Left lobe of liver (tissue), 2 donors: ENCODE measurements at places on chromosomes 2 and 18. TPM values are rescaled to one million over a fixed set of nuclear protein-coding genes. Genes with fewer than 3 reads are reported as not detected.

Gene FBXO15
- 0.58 TPM for total RNA-seq

GRCh38 chr2:10432311-10433181, 15.6 kb downstream of the ODC1 start:
- no peak for DNase-seq

- no peak for DNase-seq
These were observed 19.4 kb upstream of the ATP6V1B1 start for GRCh38 chr2:70916291-70916690.

Gene TIGD1
- 1.3 TPM for total RNA-seq

GRCh38 chr18:11982981-11983380, 1.7 kb downstream of the IMPA2 start:
- no peak for DNase-seq

DNA sequence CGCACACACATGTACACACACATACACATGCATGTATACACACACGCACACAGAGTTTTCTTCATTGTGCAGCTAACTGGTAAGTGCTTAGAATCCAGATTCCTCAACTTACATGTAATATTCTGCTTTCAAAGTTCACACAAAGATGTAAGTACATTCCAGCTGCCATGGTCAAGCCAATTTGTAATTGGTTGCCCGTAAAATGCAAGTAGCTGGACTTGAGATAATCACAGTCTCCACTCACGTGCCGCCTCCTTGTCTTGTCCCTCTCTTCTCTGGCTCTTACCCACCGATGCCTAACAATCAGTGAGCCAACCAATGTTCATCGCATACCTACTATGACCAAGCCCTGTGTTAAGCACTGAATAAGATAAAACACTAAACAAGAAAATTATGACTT, 77.8 kb downstream of the SOCS6 start:
- no peak for DNase-seq

Gene GPR55
- total RNA-seq = not detected

GRCh38 chr2:39139511-39140237, 18.8 kb upstream of the SOS1 start:
- no peak for DNase-seq

- no peak for DNase-seq
These were observed 145.0 kb downstream of the ALK start for GRCh38 chr2:29776406-29776805.

Gene TCF4
- 8.7 TPM for total RNA-seq

DNA sequence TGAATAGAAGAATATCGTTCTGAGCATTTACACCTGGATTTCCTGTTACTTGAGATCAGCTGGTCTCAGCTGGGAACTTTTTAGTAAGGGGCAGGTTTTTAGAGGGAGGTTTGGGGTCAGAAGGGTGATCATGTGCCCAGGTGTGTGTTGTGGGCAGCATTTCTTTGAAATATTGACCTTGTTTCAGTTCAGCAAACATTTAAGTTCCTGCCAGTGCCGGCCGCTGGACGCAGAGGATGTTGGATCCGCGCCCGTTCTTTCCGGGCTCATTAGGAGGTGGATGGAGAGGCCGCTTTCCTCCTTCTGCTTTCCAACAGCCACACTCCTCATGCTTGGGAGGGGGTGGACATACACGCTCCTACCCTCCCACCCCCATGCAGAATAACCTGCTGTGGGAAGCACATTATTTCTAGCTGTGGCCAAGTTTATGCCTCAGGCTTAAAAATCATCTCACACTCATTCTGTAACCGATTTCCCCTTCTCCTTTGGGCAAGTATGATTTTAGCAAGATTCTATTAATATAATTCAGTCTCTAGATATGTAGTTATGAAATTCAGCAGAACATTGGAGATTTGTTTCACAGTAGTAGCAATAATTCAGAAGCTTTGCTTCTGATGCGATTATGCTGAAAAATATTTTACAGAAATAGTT, 131.4 kb downstream of the ZNF236 start:
- peak; percentile 94 for DNase-seq

GRCh38 chr2:148900350-148900837, 25.4 kb downstream of the KIF5C start:
- DNase-seq = no peak

- DNase-seq = no peak
These were observed 11.7 kb downstream of the CREG2 start for GRCh38 chr2:101375653-101376052.

GRCh38 chr2:109460553-109461324, 153.0 kb downstream of the SEPTIN10 start:
- DNase-seq = no peak

GRCh38 chr18:3213300-3214059, 6.3 kb downstream of the MYOM1 start:
- no peak for DNase-seq

DNA sequence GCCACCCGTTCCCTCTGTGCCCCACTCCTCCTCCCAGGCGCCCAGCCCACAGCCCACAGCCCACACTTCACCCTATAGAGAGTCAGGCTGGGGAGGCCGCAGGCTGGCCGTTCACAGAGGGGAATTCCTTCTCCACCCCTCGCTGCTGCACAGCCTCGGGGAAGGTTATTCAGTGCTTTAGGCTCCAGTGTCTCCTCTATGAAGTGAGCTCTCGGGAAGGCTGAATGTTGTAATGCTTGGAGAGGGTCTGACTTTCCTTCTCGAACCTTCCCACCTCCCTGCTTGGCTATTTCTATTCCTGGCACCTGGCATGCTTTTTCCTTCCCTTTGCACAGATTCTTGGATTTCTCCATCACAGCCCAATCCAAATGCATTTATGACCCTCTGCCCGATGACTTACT, 62.5 kb upstream of the SMAD7 start:
- peak; percentile 12 for DNase-seq

- no peak for DNase-seq
These were observed 21.4 kb upstream of the FAM228A start for GRCh38 chr2:24153478-24153877.

DNA sequence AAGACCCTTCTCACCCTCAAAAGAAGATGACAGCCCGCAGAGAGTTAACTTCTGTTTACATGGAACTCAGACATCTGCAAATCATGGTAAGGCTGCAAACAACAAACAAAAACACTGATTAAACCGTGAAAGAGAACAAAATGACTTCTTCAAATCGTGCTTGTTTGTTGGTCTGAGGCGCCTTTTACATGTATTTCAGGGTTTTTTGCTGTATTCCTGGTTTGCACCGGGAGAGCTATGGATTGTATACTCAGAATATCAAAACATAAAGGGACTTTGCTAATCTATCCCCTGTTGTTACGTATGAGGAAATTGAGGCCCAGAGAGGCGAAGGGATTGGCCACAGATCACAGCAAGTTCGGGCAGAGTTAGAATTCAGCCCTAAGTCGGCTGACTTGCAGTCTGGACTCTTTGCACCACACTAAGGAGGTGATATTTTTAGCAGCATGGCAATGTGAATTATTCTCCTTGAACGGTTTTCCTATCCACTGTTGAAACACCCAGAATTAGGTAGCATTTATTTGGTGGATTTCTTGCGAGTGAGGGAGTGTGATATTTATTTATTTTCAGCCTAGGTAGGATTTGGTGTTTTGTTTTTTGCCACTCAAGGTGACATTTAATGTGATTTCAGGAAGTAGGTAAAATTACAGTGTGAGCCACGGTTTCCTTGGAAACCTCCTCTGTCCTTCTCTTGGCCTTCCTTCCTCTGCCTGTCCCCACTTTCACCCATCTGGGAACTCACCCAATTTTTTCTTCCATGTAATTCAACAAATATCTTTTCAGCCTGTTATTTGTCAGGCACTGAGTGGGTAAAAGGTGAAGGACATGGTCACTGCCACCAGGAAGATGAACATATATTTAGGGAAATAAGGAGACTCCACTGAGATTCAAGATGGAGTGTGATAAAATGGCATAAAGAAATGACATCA, 980 bp upstream of the PDE6D start:
- DNase-seq = no peak

DNA sequence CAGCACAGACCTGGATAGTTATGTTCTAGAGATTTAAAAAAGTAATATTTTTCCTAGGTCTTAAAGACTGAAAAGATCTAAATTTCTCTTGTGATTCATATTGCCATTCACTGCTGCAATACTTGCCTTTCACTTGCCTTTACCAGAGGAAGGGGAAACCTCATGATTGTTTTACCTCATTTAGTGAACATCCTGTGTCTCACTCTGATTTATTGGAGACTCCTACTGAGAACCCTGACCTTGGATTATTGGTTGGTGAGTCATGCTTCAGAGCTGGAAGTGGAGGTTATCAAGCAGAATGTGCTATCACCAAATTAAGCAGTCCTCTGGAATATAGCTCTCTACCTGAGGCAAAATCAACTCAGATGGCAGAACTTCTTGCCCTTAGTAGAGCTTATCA, 500.5 kb downstream of the TSN start:
- DNase-seq = no peak

GRCh38 chr2:19104503-19104902, 253.9 kb downstream of the OSR1 start:
- no peak for DNase-seq

Gene MLPH
- 55.0 TPM for total RNA-seq

Gene CTLA4
- 0.13 TPM for total RNA-seq

DNA sequence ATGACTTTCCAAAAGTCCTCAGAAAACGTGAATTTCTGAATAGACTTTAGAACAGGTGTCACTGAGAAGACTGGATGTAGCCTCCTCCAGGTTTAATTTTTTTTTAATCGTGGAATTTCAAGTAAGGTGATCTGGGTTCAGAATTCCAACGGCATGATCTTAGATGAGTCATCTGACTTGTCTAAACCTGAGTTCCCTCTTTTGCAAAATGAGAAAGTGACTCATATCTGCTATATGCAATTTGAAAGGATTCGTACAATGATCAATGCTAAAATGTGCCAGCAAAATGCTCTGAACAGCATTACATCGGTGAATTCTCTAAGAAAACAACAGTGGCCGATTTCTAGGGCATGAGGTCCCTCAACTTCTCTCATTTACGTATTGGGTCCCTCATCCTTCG, 69.1 kb upstream of the ZNF516 start:
- no peak for DNase-seq

GRCh38 chr2:64652231-64653108, 1.2 kb downstream of the SERTAD2 start:
- DNase-seq = peak; percentile 70

- DNase-seq = peak; percentile 52
These were observed 5.1 kb upstream of the GAL3ST2 start for GRCh38 chr2:241771286-241772062.

GRCh38 chr2:105144941-105145300, 96.6 kb upstream of the GPR45 start:
- no peak for DNase-seq

Gene TMEM237
- 2.0 TPM for total RNA-seq

GRCh38 chr2:148548716-148549400, 95.7 kb upstream of the EPC2 start:
- no peak for DNase-seq

- peak; percentile 85 for DNase-seq
These were observed at the start of gene RAB11FIP5 for GRCh38 chr2:73112913-73113854. Gene RAB11FIP5 (minus strand): TSS chr2:73112948. CDS start chr2:73112777, 171 bp downstream.

Gene DTNA
- total RNA-seq = 1.6 TPM

- no peak for DNase-seq
These were observed 80.3 kb upstream of the SESTD1 start for GRCh38 chr2:179344970-179345369.

Gene FABP1
- total RNA-seq = 351 TPM

- DNase-seq = no peak
These were observed 276.8 kb downstream of the RIT2 start for GRCh38 chr18:42838546-42839145.

Gene TRIM43
- total RNA-seq = not detected

GRCh38 chr2:239534581-239535412, 134.0 kb upstream of the HDAC4 start:
- no peak for DNase-seq

DNA sequence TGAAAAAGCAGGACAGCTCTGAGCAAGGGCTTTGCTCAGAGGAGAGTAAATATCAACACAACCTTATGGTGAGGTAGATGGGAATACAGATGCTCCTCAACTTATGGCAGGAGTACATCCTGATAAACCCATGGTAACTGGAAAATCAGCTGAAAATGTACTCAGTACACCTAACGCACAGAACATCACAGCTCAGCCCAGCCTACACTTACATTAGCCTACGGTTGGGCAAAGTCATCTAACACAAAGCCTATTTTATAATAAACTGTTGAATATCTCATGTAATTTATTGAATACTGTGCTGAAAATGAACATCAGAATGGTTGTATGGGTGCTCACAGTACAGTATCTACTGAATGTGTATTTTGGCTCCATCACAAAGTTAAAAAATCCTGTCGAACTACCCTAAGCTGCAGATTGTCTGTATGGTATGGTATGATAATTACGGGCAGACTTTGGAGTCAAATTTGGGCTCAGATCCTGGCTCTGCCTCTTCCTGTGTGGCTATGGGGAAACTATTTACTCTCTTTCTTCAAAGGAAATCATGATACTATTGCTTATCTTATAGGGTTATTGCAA, 120.3 kb upstream of the LYPD1 start:
- DNase-seq = no peak
